ENCODE measurements at places on chromosomes 1 and 21.
A peak's percentile ranks its signal among the peaks of the same experiment; 100 is the strongest.

DNA sequence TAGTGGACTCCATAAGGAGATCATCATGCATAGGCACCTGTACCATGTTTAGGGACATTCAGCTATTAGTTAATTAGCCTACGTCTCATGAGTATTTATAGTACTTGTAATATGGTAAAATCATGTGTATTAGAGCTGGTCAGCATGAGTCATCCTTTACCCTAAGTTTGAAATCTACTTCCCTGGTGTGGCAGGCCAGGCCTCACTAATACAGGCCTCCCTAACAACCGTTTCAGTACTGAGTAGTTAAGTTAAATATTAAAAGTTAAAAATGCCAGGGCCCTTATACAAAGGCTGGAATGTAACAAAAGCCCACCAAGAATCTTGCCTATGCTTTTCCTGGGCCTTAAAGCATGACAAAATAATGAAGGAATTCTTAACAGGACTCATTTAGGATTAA, 356.3 kb upstream of the DPYD start:
- DNase-seq, result no peak

DNA sequence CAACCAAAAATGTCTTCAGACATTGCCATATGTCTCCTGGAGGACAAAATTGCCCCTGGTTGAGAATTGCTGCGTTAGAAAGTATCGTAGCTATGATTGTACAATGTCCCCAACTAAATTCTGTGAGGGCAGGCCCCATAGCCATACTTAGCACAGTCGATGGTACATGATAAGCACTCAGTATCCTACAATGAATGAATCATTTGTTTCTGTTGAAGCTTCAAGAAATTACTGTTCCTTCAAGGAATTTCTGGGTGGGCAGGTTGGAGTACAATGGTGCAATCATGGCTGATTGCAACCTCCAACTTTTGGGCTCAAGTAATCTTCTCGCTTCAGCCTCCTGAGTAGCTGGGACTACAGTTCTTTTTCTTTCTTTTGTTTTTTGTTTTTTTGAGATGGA, 4.7 kb downstream of the CAP1 start:
- DNase-seq, result no peak

- no peak for DNase-seq
These were observed 10.1 kb downstream of the ZZZ3 start for GRCh38 chr1:77672374-77672773.

GRCh38 chr1:165389609-165390008, 33.1 kb upstream of the LMX1A start:
- DNase-seq, result no peak

DNA sequence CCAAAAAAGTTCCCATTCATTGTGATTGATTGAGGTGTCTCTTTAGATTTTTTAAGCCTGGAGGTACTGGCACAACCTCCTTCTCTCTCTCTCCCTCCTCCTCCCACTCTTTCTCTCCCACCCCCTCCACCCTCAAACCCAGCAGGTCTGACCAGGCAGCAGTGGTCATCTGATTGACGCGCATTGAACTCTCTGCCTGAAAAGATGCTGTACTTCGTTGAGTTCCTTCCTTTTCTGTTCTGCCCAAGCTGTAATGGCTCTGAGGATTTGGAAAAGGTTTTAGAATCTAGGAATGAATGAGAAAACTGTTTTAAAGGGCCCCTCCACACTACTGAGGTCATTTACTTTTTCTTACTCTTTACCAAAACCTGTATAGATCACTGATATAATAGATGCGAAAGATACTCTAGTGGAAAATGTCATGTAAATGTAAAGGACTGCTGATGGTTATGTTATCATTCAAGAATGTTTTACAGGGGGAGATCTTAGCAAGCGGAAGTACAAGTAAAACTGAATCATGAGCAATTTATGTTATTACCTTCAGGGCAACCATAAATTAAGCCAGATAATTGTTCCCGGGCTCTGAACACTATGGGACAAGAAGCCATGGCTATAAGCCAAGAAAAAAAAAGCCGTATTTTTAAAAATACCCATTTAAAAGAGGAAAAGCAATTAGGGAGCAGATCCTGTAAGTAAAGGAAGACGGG, 25.2 kb upstream of the DYRK1A start:
- no peak for DNase-seq

DNA sequence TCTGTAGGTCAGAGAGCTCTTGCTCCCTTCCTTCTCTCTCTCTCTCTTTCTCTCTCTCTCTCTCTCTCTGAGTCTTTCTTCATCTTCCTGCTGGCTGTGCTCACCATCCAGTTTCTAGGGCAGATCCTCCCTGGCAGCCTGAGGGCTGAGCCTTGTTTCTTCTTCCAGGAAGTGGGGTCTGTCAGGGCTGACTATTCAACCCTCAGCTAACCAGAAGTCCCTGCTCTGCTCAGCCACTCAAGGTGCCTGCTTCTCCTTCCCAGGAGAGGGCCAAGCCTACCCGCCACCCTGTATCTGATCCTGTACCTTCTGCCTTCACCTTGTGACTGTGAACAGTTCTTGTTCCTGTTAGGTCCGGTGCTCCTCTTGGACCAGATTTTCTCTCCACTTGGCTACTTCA, 107.6 kb upstream of the ETV3 start:
- DNase-seq, result no peak

DNA sequence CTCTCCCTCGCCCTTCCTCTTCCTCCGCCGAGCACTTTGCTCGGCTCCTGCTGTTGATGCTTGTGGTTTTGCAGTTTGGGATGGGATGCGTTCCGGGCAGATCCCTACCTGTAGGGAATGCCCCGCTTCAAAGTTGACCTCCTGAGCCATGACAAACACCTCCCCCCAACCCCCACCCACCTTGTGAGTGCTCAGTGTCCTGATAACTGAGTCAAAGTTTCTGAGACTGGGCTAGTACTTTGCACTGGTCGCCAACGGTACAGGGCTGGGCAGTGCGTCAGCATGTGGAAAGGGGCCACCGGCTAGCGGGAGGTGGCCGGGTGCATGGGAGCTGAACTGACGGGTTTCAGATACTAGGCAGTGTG, 771 bp downstream of the RABGAP1L start:
- no peak for DNase-seq

DNA sequence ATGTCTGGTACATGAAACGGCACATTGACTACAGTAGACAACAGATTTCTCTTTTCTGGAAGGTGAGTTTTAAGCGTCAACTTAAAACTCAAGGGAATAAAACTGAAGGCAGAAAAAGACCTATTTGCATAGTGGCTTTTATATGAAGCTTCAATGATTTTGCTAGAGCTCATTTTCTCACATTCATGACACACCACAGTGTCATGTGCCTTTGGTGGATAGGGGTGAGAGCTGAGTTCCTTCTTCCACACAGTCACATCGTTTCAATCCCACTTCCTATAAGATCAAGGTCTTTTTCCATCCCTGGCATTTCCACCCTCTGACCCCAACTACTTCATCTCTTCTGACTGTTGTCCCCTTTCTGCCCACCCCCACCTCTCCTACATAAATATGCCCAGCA, 31.0 kb downstream of the IL12RB2 start:
- no peak for DNase-seq

DNA sequence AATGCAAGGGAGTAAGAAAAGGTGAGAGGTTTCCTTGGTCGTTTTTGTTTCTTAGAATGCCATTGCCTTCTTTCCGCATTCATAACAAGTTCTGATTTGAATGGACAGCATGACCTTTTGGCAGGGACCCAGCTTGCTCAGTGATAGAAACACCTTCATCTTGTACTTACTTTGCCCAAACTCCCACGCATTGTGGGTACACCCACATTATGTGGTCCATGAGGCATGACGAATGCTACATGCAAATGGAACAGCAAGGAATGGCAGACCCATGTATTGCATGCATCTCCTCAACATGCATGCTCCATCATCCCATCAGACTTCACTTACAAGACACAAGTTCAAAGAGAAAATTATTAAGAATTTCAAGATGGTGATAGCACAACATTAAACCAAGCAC, 102.8 kb downstream of the CDC7 start:
- no peak for DNase-seq

DNA sequence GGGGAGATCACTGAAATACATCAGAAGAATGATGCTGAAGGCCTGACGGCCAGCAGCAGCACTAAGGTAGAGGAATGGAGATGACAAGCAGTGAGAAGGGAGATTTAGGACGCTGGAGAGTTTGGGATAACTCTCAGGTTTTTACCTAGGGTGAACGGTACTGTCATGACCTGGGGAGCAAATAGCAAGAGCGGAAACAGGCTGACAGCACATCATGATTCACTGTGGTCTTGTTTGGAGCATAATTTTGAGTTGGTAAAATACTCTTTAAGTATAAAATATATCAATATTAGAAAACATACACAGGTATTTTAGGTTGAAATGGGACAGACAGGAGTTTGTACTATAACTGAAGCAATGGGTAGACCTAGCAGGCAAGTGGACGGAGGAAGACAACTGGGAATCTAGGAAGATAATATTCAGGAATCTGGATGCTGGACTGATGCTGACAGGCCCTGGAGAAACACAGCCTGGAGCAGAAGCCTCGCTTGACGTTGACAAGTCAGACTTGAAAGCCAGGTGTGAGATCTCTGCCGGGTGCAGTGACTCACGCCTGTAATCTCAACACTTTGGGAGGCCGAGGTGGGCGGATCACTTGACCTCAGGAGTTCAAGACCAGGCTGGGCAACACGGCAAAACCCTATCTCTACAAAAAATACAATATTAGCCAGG, 33.3 kb downstream of the ALG14 start:
- no peak for DNase-seq

DNA sequence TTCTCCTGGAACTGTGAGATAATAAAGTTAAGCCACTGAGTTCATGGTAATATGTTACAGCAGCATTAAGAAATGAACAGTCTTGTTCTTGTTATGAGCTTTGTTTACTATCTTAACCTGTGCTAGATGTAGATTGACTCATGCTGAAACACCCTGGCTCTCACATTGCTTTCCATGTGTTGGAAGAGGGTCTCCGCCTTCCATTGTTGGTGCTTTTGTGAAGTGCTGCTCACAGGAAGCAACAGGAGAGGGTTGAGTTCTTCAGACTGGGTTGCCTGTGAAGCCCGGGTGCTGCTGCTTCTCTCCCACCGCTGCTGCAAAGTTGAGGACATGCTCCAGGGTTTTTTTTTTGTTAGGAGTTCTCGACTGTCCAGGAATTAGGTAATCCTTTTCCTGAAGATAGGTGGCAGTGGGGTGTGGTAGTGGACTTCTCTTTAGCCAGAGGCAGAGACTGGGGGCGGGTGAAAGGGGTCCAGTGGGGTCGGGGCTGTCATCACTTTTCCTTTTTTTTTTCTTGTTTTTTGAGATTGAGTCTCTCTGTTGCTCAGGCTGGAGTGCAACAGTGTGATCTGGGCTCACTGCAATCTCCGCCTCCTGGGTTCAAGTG, 28.7 kb upstream of the HMGN1 start:
- DNase-seq, result no peak

DNA sequence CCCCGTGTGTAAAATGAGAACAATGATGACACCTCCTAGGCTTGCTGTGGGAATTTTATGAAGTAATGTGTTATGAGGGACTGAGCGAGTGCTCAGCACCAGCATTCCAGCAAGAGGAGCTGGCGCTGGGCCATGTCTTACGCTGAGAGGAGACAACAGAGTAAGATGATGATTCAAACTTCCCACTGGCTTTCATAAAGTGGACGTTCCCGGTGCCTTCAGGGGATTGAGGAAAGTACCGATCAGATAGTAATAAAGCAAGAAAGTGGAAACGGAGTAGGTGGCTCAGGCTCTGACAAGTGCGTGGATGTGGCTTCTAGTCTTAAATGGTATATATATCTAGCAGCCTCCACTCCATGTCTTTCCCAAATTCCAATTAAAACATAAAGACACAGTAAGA, 23.8 kb downstream of the EPHA10 start:
- no peak for DNase-seq

GRCh38 chr1:87642581-87643221, 314.0 kb downstream of the LMO4 start:
- no peak for DNase-seq

GRCh38 chr21:17428484-17428869, 84.4 kb upstream of the CXADR start:
- DNase-seq, result no peak

- no peak for DNase-seq
These were observed 11.2 kb downstream of the TAF12 start for GRCh38 chr1:28631713-28632112.

DNA sequence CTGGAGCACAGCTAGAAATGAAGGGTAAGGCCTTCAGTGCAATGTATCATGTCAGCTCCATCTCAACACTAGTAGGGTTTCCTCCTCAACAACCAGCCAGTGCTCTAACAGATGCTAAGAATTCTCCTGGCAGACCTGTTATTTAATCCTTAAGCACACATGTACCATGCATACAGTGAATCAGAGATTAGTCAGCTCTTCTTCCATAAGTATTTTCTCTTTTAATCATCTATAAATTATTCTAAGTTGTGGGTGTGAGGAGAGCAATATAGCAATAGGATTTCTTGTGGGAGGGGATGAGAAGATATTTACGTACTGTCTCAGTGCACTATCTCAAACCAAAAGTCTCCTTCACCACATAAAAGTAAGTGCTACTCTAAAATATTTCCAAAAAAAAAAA, 95.3 kb downstream of the COP1 start:
- no peak for DNase-seq

DNA sequence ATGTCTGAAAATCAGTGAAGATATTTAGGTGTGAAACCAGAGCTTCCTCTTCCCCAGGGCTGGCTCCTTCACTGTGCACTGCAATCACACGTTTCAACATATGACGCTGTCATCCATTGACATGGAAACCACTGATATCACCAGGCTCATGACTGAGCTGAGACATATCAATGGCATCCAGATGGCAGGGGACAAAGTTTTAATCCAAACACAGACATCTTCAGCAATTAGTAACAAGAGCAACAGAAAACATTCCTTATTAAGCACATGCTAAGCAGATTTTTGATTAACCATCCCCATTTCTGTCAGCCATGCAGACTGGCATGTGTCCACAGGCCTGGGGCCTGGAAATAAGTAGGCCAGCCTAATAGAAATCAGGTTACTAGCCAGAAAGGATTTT, 108.0 kb upstream of the ADAR start:
- DNase-seq, result no peak

- DNase-seq, result peak; percentile 61
These were observed 103.9 kb downstream of the CASZ1 start for GRCh38 chr1:10692401-10693021.

DNA sequence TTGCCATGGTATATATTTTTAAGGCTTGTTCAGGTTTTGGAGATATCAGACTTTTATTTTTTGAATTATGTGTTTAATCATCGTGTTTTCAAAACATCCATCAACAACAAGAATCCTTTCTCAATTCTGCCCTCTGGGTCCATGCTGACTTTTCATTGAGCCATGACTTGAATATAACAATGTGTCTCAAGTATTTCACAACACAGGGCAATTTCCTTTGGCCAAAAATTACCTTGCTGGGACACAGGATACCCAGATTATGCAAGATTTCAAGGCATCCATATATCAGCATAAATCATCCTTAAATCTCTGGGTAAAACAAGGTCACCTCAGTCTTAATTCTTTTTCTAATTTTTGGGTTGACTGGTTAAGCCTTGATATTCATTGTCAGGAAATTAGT, 411.2 kb upstream of the USP24 start:
- no peak for DNase-seq

Measured in stimulated activated CD4-positive, alpha-beta T cell treated with anti-CD3 and anti-CD28 coated beads, Interleukin-2, amount 100 ng/mL, for 4 hours (primary cell).